Keratinocyte (primary cell): ENCODE measurements at places on chromosomes 2 and 18. TPM values are rescaled to one million over a fixed set of nuclear protein-coding genes. Genes with fewer than 3 reads are reported as not detected.

GRCh38 chr2:172173174-172173706 is 70.5 kb upstream of the DLX2 start:
- H3K27ac ChIP-seq, result no peak overlapping the region
- no peak for DNase-seq
- H3K4me3 ChIP-seq, result no peak overlapping the region
- peaks cover 17% of the 10 kb centered on the region for H3K4me1 ChIP-seq
- H3K27me3 ChIP-seq, result no peaks in the 10 kb centered on the region

FBXO48 gene
- polyA plus RNA-seq, result 0.85 to 1.9 TPM (median 1.0 TPM) in 3 replicates

CRYGD gene
- polyA plus RNA-seq, result not detected in 3 replicates

DNA sequence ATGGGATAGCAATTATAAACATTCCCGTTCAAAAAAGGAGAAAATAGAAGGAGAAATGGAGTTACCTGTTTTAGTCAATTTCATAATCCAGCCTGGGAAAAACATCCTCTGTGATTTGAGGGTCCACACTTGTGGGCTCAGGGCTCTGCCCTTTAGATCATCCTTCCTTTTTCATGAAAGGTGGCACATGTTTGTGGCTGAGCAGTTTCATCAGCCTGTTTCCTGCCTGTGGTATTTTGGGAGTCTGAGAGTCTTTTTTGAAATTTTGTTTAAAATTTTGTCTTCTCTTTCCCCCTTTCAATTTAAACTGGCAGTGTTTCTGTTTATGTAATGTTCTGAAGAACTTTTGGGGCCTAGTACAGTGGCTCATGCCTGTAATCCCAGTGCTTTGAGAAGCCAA is 84.0 kb downstream of the KIAA1328 start:
- H3K27ac ChIP-seq, result no peak overlapping the region
- no peaks in the 10 kb centered on the region for H3K4me1 ChIP-seq
- H3K27me3 ChIP-seq, result no peaks in the 10 kb centered on the region
- H3K36me3 ChIP-seq, result no peaks in the 10 kb centered on the region

- H3K4me1 ChIP-seq, result peaks cover 34% of the 10 kb centered on the region
- H3K27me3 ChIP-seq, result no peaks in the 10 kb centered on the region
- H3K36me3 ChIP-seq, result no peaks in the 10 kb centered on the region
These were observed 1.1 kb downstream of the MAP3K20 start for GRCh38 chr2:173076581-173077345.

GRCh38 chr2:207995887-207996286 is 29.4 kb downstream of the PLEKHM3 start:
- no peak overlapping the region for H3K27ac ChIP-seq
- DNase-seq, result no peak
- peaks cover 7% of the 10 kb centered on the region for H3K4me1 ChIP-seq
- no peaks in the 10 kb centered on the region for H3K27me3 ChIP-seq
- no peak overlapping the region for H3K4me3 ChIP-seq

SAP130 gene
- 8.1 to 13.2 TPM (median 11.6 TPM) in 3 replicates for polyA plus RNA-seq
